ENCODE measurements at places on chromosomes 5 and 9. TPM values are rescaled to one million over a fixed set of nuclear protein-coding genes. Genes with fewer than 3 reads are reported as not detected.

Gene FAF2
- total RNA-seq = 33.4 TPM

Gene TAF11L5
- total RNA-seq = not detected

Gene MED22
- total RNA-seq = 15.1 TPM

Gene PRDM9
- total RNA-seq = not detected

Gene OSMR
- 0.82 TPM for total RNA-seq

Gene WWC1
- 78.3 TPM for total RNA-seq

Gene FAM221B
- total RNA-seq = not detected

Gene RETREG1
- 73.0 TPM for total RNA-seq

Gene SPINK5
- total RNA-seq = not detected

Gene EQTN
- total RNA-seq = 1.6 TPM

Gene SGCD
- 3.3 TPM for total RNA-seq

Gene UBAC1
- total RNA-seq = 35.5 TPM

Gene PCDHGA2
- 4.5 TPM for total RNA-seq

Gene CCL27
- total RNA-seq = 0.41 TPM

Gene CACNA1B
- total RNA-seq = 31.4 TPM

Gene SLC25A48
- 1.2 TPM for total RNA-seq

Gene ENTPD2
- total RNA-seq = 0.82 TPM

Gene RABL6
- 35.1 TPM for total RNA-seq

Gene PCBD2
- 4.5 TPM for total RNA-seq

Gene TLR4
- 4.9 TPM for total RNA-seq

Gene IL9
- total RNA-seq = not detected

Gene CDC14B
- 38.3 TPM for total RNA-seq

Gene ATP6V1G1
- total RNA-seq = 108 TPM

Gene SLC36A3
- total RNA-seq = not detected

Gene UTP15
- 31.4 TPM for total RNA-seq

Gene SLC25A2
- total RNA-seq = not detected

Gene PTGDS
- total RNA-seq = 61.1 TPM

Gene PRUNE2
- 10.2 TPM for total RNA-seq

Gene FOXD4L4
- total RNA-seq = 0.41 TPM

Gene SLCO6A1
- total RNA-seq = 0.41 TPM

Gene C5orf58
- total RNA-seq = not detected

Gene SPINK4
- total RNA-seq = not detected

Gene SLC22A4
- total RNA-seq = 1.6 TPM

Gene HBEGF
- total RNA-seq = 12.6 TPM

Gene TMEM203
- 34.2 TPM for total RNA-seq

Gene SLC22A5
- total RNA-seq = 6.5 TPM

Gene SLC45A2
- 0.41 TPM for total RNA-seq

Gene OCLN
- total RNA-seq = 3.7 TPM

Gene RAB3C
- 46.5 TPM for total RNA-seq

Gene MLANA
- not detected for total RNA-seq

Gene C8G
- not detected for total RNA-seq

Gene ECSCR
- 4.9 TPM for total RNA-seq

Gene RORB
- total RNA-seq = 42.8 TPM

Gene ERBIN
- 83.2 TPM for total RNA-seq

Gene BTNL8
- not detected for total RNA-seq

Gene LHX2
- total RNA-seq = 73.0 TPM

Gene KLHL3
- 13.0 TPM for total RNA-seq

Measured in frontal cortex (tissue), 4 donors.